ENCODE measurements at places on chromosomes 1 and 21.

DNA sequence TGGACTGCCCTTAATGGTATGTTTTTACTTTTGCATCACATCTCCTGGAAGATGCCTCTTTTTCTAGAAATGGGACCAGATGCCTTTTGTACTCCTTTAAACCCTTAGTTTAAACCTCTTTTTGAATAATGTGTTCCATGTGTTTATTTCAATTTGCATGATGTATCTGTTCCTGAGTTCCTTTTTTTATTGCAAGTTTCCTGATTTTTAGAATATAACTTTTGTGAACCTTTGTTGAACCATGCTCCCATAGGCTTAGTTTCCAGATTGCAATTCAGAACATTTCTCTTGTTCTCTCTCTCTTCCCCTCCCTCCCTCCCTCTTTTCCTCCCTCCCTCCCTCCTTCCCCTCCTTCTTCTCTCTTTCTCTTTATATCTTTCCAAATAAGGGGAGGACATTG, 81.9 kb downstream of the RGL1 start:
- DNase-seq, result no peak

DNA sequence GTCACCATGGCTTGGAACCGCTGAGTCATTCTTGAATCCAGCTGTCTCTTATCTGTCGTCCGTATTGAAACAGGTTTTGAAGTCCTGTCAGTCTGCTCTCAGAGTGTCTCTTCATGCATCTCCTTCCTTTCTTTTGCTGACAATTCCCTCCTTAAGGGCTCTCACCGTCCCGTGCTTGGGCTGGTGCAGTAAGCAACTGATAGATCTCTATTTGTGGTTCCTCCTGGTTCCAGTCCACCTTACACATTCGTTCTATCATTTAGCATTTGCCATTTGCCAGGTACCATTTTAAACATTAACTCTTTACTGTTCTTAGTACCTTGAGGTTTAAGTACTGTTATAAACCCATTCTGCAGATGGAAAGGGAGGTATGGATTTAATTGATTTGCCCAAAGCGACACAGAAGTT, 88.9 kb downstream of the DYRK1A start:
- DNase-seq, result no peak

DNA sequence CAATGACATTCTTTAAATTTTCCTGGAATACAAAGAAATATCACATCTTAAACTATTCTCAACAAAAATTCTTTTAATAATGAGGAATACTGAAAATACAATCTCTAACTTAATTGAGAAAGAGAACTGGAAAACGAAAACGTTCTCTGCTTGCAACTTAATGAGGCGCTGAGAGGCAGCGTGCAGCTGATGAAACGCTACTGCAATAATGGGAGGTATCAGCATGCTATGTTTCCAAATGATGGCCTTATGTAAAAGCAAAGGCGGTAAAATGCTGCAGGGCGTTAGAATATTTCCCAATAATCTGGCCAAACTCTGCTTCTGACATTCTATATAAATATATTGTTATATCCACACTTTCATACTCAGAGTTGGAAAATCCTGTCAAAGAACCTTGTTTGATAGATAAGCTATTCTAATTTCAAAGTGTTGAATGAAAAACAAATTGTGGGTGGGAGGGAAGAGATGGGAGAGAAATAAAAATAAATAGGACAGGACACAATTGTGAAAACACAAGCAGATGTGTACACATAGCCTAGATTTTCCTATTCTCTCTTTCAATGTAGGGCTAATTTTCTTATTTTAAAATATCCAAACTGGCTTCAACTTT, 70.9 kb downstream of the APP start:
- DNase-seq, result no peak

DNA sequence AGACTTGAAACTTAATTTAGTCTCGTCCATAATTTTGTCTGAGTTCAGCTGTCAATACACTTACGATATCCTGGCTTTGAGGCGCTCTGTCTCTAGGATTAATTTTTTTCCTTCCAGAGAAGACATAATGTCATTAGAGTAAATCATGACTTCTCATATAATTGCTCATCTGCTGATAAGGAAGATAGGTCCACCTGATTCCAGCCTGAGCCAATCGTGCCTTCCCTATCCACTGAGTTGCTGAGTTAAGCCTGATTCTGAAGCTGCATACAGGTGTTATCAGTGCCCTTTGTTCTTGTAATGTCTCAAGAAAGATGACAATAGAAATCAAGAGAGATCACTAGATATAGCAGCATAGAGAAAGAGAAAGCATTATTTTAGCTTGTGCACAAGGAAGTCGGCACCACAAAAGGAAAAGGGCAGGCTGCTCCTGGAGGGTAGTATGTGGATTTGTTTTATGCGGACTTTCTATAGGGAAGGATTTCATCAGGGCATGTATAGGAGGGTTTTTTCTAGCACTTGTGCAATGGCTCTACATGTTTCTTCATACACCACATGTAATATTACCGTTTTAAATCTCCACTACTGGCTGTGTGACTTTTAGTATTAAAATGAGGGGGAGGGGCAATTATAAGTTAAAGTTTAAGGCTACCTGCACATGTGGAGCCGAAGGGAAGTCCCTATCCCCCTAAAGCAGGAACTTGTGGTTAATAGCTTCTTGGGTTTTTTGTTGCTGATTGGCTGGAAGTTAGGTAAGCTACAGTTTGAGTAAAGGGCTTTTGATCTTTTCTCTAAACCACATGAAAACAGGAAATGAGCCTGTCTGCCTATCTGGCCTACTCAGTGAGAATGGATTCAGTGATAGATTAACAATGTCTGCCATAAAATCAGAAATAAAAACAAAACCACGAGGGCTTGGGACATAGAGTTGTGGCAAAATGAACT, 133.4 kb downstream of the PLPPR5 start:
- DNase-seq, result no peak

- no peak for DNase-seq
Measured at GRCh38 chr1:54442185-54442584, 36.0 kb upstream of the SSBP3 start.

GRCh38 chr1:38360807-38361206, 314.2 kb upstream of the POU3F1 start:
- no peak for DNase-seq

DNA sequence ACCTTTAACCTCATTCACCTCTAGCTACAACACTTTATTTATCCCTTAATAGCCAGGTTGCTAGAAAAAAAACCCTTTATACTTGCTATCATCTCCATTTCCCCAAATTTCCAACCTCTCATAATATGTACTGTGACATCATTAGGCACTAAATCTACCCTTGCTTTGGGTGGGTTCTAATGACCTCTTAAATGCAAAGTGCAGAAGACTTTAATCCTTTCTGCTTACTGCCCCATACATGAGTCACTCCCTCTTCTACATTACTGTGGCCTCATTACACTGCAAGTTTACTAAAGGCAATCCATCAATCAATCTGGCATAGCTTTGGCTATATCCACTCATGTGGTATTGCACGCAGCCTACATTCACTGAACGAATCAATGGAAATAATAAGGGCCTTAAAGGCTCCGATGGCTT, 353.3 kb downstream of the SMYD3 start:
- no peak for DNase-seq

- DNase-seq, result no peak
Measured at GRCh38 chr1:229627003-229627402, 956 bp downstream of the URB2 start.

- no peak for DNase-seq
Measured at GRCh38 chr1:200741551-200742207, 3.0 kb downstream of the CAMSAP2 start.

DNA sequence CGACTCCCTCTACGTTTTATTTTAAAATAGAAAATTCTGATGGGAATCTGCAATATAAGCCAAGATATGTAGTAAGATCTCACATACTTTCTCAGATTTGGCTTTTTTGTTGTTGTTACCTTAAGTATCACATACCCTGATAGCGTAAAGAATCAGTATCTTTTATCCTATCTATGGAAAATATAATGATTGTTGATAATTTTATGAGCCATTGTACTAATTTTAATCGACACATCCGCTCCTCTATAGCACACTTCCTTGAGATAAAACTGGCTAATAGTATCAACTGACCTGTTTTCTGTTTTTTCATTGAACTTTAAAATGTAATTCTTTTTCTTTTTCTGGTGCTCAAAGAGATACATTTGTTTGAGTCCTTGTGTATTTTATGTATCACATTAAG, 118.7 kb downstream of the NFIA start:
- no peak for DNase-seq

DNA sequence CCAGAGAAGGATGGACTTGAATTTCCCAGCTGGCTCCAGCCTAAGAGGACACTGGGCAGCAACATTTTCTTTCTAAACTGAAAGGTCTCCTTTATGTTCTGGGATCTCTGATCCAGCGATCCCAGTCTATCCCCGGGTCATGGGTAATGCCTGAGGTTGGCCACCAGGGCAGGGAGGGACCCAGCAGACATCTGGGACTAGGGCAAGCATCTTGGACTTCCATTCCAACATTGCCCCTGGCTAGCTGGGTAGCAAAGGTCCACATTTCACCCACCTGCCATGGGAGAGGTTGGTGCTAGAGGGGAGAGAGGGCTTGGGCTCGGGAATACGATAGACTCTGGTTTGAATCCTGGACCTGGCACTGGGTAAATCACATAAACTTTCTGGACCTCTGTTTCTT, 84.6 kb downstream of the LRRN2 start:
- DNase-seq, result no peak

DNA sequence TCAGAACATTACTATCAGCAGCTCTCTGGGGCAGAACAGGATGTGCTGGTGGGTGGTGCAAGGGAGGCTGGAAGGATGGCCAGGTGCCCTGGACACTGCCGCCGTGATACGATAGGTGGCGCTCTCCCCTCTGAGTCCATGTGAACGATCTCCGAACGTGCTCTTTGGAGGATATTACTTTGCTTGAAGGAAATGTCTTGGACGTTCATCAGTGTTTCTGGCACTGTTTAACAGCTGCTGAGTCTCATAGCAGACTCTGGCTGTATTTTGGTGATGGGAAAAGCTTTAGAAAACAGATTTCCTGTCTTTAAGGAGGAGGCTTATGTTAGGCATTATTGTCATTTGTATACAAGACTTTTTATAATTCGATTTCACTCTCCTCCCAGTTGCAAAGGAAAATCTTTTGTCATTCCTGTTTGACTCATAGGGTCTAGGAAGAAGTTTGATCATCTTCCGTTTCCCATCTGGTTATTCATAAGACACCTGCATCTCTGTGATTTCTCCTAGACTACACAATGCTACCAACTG, 386.2 kb upstream of the ADGRL2 start:
- peak; percentile 88 for DNase-seq

GRCh38 chr1:59026472-59026948, 242.7 kb upstream of the JUN start:
- no peak for DNase-seq

- DNase-seq, result no peak
Measured at GRCh38 chr1:30760596-30761324, 3.2 kb upstream of the LAPTM5 start.

- DNase-seq, result no peak
Measured at GRCh38 chr1:14602136-14602535, 3.7 kb downstream of the KAZN start.

- DNase-seq, result no peak
Measured at GRCh38 chr1:6653436-6654290, 29.0 kb downstream of the THAP3 start.

- DNase-seq, result no peak
Measured at GRCh38 chr1:1841575-1841995, 49.3 kb downstream of the GNB1 start.

DNA sequence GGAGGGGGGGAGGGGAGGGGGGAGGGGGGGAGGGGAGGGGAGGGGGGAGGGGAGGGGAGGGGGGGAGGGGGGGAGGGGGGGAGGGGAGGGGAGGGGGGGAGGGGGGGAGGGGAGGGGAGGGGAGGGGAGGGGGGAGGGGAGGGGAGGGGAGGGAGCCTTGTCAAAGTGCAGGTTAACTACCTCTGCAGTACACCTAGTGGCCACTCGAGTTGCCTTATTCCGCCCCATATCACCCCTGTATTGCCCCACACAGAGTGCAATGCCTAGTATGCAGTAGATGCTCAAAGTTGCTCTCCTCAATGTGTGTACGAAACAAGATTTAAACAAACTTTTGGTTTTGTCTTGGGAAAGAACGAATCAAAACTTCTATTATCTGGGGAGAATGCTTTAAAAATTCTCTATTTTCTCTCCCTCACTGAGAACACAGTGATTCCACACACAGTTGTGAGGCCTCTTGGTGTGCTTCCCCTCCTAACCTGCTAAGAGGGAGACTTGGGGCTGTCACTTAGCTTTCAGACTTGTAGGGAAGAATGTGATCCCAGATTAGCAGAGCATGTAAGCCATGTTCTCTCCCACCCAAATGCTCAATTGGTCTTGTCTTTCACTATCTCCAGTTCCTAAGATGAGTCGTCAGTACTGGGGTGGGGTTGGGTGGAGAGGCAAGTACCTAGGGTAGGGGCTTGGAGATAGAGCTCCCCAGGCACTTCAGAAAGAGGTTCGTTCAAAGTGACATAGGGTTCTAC, 79.7 kb upstream of the MAP10 start:
- no peak for DNase-seq

DNA sequence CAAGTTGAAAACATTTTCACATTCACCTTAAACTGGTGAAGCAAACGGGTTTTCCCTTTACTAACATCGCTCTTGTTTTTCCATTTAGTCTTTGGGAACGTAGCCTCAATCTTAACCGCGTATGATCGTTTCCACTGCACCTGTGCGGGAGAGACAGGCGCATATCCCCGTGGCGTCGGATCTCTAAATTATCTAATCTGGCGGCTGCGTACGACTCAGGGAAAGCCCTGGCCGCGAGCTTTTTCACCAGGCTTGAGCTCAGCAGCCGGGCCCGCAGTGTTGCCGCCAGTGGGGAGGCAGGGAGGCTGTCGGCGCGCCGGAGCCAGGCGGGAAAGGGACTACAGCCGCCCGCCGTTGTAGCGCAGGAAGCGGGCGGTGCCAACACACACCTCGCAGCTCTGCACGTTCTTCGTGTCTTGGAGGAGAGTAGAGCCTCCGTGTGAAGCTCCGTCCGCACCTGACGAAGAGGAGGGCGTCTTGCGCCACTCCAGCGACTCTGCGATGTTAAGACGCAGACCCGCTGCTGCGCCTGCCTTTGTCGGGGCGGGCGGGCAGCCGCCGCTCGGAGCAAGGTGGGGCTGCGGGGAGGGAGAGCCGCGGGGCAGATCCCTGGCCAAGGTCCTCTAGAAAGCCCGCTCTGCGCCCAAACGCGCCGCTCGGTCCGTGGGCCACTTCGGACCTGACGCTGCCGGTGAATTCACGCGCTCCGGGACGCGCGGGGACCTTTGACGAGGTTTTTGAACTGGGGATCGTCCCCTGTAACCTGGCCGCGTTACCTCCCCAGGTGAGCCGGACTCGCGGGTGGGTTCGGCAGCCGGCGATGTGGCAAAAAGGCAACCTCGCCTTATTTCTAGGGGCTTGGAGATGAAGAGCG, 18.5 kb upstream of the TBX15 start:
- no peak for DNase-seq

DNA sequence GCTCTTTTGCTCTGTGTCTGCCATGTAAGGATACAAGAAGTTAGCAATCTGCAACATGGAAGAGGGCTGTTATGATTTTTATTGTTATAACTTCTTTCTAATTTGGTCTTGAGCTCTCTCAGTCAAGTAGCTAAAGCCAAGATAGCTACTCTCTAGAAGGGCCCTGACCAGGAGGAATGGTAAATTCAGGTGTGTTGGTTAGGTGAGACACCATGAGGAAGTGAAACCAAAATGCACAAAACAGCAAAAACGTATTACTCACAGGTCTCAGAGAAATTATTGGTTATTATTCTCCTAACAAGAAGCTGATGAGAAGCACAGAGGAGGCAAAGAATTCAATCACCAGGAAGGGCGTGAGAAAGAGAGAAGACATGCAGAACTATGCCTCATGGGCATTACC, 51.8 kb upstream of the INSL5 start:
- DNase-seq, result no peak
